ENCODE measurements at places on chromosomes 6 and 20.

- peak; percentile 69 for DNase-seq
Observed at GRCh38 chr6:36119209-36119608, 11.1 kb upstream of the MAPK13 start.

DNA sequence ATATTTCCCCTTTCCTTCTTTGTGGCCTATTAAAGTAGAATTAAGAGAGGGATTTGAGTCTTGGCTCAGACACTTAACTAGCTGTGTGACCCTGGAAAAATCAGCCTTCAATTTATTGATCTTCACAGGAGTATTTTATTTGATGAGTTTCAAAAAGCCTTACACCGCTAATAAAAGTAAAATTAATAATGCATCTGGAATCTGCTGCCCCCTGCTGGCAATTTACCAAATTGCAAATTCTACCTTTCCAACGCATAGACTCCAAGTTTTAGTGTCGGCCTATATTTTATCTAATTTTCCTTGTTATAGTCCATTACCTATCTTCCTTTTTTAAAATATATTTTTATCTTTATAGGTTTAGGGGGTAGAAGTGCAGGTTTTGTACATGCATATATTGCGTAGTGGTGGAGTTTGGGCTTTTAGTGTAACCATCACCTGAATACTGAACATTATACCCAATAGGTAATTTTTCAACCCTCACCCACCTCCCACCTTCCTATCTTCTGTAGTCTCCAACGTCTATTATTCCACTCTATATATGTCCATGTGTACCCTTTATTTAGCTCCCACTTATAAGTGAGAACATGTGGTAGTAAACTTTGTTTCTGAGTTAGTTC, 46.3 kb downstream of the GOPC start:
- peak; percentile 21 for DNase-seq

GRCh38 chr20:63083831-63084562, 77.2 kb upstream of the BHLHE23 start:
- DNase-seq = no peak

DNA sequence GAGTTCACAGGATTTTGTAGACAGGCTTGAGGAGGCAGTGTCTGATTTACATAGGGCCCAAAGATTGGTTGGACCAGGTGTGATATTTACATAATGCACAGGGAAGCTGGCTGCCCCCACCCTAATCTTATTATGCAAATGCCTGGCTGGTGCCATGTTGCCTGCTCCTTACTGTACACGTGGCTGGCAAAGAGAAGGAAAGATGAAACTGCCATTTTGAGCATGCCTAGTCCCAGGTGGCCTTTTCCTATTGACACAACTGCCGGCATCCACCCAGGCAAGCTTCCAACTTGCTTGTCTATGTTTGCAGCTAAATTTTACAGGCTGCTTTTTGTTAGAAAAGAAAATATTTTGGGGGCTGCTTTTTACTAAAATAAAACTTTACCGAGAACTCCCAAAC, 174.6 kb downstream of the LMBRD1 start:
- no peak for DNase-seq

- no peak for DNase-seq
Observed at GRCh38 chr6:143301188-143301587, 149.3 kb downstream of the ADAT2 start.

GRCh38 chr20:32052778-32053362, 828 bp downstream of the HCK start:
- no peak for DNase-seq

DNA sequence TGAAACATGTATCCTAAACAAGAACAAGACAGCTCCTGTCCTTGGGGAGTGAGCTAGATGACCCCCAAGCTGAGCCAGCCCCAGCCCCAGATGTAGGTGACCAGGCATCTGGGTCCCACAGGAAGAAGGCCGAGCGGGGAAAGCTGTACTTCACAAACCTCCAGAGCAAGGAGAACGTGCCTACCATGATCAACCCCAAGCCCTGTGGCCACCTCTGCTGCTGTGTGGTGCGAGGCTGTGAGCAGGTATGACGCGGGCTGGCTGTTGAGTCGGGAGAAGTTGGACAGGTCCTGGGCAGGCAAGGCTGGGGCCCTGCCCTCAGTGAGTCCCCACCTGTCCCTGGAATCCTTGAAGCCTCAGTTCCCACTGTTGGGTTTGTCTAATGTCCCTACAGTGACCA, 11.4 kb upstream of the CAPN11 start:
- DNase-seq = no peak

GRCh38 chr6:163872335-163872734, 457.8 kb downstream of the QKI start:
- no peak for DNase-seq

DNA sequence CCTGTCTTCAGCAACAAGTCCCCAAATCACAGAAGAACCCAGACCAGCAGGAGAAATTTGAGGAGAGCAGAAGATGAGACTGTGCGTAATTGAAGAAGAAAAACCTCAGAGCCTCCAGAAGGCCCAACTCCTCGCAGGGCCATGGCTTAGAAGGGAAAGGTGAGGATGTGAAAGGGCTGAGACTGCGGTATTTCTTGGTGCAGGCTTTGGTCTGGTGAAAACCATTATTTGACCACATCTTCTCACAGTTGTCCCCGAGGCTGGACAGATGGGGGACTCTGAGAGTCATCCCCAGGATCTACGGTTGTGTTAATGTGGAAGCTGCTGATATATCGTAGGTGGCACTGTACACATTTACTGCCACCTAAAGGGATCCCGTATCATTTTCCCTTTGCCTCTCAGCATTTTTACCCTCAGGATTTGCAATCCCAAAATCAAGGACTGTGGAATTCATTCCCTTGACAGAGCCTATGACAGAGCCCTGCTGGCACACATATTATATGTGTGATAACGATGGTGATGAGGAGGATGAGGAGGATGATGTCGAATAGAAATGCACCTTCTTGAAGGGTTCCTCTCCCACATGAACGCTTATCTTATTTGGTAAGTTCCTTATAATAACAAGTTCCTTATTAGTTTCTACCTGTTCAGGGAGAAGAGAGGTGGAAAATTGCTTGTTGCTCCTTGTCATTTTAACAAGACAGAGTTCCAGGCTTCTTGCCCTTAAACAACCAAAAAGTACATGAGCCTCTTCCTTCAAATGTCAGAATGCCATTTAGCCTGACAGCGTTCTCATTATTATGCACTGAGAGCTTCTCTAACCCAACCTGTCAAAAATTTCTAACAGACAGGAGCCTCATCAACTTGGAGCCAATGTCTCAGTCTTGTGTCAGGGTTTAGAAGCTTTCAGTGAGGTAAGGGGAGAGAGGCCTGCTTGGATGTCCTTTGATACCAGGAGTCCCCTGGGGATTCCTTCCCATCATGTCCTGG, 135.8 kb downstream of the PXDC1 start:
- DNase-seq = no peak

GRCh38 chr20:11229772-11230171, 556.0 kb upstream of the JAG1 start:
- no peak for DNase-seq

DNA sequence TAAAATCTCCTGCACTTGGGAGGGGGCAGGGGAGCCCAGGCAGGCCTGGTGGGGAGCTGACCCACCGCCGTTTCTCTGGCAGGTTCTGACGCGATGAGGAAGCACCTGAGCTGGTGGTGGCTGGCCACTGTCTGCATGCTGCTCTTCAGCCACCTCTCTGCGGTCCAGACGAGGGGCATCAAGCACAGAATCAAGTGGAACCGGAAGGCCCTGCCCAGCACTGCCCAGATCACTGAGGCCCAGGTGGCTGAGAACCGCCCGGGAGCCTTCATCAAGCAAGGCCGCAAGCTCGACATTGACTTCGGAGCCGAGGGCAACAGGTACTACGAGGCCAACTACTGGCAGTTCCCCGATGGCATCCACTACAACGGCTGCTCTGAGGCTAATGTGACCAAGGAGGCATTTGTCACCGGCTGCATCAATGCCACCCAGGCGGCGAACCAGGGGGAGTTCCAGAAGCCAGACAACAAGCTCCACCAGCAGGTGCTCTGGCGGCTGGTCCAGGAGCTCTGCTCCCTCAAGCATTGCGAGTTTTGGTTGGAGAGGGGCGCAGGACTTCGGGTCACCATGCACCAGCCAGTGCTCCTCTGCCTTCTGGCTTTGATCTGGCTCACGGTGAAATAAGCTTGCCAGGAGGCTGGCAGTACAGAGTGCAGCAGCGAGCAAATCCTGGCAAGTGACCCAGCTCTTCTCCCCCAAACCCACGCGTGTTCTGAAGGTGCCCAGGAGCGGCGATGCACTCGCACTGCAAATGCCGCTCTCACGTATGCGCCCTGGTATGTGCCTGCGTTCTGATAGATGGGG, 3.0 kb downstream of the PRND start:
- DNase-seq = no peak

- DNase-seq = no peak
Observed at GRCh38 chr20:48238781-48239180, 453.5 kb upstream of the SULF2 start.

DNA sequence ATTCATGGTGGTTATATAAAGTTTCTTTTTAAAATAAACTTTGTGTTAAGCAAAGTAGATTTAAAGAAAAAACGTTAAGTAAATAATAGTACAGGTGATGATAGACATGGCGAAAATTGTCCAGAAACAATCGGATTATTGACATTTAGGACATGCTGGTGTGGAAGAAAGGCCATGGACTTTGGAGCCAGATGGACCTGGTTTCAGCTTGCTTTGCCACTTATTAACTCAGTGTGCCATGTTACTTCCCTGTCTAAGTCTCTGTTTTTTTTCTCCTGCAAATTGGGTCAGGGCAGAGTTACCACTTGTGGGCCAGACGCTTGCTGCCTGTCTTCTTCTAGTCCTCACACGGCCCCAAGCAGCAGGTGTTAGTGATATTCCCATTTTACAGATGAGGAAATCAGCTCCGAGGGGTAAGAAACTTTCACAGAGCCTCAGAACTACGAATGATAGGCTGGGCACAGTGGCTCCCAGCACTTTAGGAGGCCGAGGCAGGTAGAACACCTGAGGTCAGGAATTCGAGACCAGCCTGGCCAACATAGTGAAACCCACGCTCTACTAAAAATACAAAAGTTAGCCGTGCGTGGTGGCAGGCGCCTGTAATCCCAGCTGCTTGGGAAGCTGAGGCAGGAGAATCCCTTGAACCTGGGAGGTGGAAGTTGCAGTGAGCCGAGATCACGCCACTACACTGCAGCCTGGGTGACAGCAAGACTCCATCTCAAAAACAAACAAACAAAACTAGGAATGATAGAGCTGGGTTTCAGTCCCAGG, 12.4 kb downstream of the KIF3B start:
- DNase-seq = no peak

DNA sequence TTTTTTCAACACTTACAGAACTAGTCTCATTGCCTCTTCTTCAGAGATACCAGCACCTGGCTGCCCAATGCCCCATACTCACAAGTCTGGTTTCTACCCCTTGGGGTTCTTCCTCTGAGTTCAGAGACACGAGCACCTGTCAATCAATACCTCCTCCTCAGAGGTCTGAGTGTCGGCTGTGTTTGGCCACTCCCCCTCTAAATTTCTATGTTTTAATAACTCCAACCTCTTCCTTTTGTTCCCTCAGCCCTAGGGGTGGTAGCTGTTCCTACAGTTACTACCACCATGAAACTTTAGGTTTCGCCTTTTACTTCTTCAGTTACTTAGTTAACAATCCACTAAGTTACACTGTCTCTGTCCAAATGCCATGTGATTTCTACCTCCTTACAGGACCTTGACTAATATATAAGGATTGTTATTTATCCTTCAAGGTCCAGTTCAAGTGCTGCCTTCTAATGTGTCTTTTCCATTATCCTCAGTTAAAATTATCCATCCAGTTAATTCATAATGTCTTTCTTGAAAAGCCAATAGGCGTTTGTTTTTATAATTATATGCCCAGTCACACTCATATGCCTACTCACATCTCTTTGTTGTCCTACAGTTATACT, 14.6 kb upstream of the PHF20 start:
- DNase-seq = no peak

DNA sequence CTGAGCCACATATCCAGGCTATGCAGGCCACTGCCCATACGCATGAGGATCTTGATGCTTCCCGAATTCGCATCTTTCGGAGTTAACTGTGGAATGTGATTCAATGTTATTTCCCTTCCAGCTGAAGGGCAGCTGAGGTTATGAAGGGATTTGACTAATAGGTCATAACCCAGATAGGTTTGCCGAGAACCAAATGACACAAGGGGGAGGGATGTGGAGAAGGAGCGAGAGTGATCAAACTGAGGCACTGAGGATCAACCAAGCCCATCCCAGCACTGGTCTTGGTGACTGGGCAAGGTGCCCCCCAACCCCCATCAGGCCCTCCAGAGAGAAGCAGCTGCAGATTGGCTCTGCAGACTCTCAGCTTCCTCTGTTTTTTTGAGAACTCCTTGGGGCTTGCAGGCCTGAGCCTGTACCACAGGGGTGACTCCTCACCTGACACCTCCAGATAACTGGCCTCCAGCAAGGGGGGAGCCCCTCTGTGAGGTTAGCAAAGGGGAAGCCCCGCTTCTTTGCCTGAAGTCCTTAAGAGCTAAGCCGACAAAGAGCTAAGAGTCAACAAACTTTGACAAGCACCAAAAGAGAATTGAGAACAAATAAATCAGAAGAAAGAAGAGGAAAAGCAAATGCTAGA, 185.9 kb downstream of the PDE7B start:
- no peak for DNase-seq

- no peak for DNase-seq
Observed at GRCh38 chr6:153781306-153781705, 257.7 kb upstream of the OPRM1 start.

DNA sequence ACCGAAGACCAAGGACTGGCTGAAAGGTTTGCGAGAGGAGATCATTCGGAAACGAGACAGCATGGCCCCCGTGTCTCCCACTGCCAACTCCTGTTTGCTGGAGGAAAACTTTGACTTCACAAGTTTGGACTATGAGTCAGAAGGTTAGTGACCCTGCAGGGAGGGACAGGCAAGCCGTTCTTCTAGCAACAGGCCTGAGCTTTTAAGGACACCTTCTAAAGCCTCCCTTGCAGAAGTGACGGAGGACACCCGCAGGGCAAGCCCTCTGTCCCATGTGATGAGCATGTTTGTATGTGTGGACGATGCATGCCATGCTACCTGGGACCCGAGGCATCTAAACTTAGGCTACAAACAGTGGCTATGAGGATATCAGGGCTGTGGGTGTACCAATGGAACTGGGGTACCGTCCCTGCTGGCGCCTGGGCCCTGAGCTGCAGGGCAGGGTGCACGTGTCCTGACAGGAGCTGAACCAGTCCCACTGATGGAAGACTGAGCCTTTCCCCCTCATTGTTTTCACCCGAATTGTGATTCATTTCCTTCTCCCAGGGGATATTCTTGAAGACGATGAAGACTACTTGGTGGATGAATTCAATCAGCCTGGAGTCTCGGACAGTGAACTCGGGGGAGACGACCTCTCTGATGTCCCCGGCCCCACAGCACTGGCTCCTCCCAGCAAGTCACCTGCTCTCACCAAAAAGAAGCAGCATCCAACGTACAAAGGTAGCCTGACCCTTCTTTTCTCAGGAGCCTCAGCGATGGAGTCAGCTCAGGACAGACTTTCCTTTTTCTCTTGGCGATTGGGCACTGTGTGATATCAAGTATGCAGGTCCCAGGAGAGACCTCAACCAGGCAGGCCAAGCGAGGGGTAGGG, 84.4 kb downstream of the SERAC1 start:
- no peak for DNase-seq

GRCh38 chr6:147158881-147159280, 45.3 kb upstream of the STXBP5 start:
- no peak for DNase-seq

- DNase-seq = no peak
Observed at GRCh38 chr6:110284855-110285254, 73.3 kb downstream of the METTL24 start.
